Glomerular endothelial cell (primary cell): ENCODE measurements at places on chromosomes 7 and 10. TPM values are rescaled to one million over a fixed set of nuclear protein-coding genes. Genes with fewer than 3 reads are reported as not detected.

The CALCR gene
- total RNA-seq = not detected in 2 replicates

The BMPER gene
- total RNA-seq = 1.2 and 2.7 TPM in 2 replicates

The PITRM1 gene
- 86.2 and 110 TPM in 2 replicates for total RNA-seq

The MUC12 gene
- total RNA-seq = not detected in 2 replicates
